ENCODE measurements at places on chromosomes 13 and 19.

DNA sequence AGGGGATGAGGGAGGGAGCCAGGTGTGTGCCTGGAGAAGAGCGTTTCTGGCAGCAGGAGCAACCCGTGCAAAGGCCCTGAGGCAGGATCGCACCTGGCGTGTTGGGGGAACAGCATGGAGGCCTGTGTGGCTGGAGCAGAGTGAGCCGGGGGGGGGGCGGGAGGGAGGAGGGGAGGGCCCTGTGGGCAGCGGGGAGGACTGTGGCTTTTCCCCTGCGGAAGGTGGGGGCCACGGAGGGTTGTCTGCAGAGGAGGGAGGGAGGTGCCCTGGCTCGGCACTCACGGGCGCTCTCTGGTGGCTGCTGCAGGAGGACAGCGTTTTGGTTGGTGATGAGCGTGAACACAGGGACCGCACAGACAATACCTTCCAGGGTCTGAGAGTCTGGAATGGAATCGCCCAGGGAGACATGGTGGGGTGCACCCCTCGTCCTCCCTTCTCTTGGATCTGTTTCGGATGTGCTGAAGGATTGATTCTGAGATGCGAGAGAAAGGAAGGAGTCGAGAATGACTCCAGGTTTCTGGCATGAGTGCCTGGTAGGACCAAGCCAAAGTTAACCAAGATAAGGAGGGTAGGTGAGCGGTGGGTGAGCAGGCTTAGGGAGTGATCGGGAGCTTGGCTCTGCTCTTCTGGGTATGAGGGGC is 6.5 kb downstream of the RAB11B start:
- DNase-seq: peak; percentile 27

GRCh38 chr13:49113526-49114286 is 106.4 kb upstream of the MLNR start:
- DNase-seq: no peak

DNA sequence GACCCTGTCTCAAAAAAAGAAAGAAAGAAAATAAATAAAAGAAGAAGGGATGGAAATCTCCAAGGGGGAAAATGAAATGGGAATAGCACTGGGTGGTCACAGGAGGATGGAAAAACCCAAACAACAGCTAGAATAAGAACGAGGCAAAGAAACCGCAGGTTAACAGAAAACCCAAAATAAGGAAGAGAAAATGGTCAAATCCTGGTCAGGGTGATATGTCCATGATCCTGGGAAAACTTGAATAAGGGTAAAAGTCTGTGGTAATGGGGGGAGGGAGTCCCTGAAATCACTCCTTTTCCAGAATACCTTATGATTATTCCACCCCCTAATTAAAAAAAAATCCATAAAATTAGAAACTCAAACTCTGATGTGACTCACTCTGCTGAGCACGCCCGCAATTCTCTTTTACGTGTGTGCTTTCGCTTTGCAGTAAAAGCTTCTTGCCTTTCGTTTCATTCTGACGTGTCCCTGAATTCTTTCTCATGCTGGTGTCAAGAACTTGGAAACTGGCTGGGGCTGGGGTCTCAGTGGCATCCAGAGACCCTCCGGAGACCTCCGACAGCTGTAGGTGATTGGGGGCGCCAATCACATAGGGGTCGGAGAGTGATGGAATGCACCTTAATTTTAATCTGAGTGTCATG is 4.3 kb upstream of the NAXD start:
- DNase-seq: no peak

DNA sequence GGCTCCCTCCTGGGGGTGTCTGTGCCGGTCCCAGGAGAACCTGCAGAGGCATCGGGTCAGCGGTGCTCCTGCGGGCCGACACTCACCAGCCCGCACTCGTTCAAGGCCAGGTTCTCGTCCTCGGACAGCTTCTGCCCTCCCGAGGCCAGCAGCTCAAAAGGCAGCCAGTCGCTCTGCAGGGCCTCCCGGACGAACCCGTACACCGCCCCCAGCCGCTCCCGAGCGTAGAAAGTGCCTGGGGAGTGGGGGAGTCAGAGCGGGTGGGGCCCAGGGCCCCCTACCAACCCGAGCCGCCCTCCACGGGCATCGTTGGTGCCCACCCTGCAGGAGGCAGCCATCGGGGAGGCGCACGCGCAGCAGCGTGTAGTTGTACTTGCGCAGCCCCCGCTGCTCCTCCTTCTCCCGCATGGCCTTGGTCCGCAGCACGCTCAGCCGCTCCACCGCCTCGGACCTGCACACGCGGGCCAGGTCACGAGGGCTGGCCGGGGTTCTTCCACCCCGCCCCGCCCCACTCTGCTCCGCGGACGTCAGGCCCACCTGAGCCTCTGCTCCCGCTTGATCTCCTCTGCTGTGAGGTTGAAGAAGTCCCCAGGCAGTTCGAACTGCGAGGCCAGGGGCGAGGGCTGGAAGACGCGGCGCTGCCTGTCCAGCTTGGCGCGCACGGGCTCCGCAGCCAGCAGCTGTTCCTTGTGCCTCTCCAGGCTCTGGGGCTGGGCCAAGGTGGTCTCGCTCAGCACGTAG is 11.5 kb downstream of the UBXN6 start:
- DNase-seq: no peak

- no peak for DNase-seq
These were observed 755.6 kb upstream of the MIR17HG start for GRCh38 chr13:90591927-90592268.

- no peak for DNase-seq
These were observed 1.3 kb upstream of the CALM3 start for GRCh38 chr19:46599716-46600373.

DNA sequence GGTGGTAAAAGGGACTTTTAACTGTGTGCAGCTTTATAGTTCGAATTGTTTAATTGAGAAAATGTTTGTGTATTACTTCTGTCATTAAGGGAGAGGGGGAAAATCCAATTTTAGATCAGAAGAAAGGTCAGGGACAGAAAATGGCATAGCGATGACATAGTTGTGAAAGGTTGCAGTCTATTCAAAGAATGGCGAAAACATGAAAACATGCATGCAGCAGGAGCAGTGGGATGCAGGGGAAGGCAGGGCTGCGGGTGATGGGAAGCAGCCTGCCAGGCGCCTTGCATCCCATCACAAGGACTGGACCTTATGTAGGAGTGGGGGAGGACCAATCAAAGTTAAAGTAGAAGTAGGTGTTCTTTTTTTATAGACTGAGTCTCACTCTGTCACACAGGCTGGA is 125.9 kb downstream of the CDK8 start:
- no peak for DNase-seq

- DNase-seq: no peak
These were observed 12.1 kb downstream of the ERCC2 start for GRCh38 chr19:45358213-45358792.

DNA sequence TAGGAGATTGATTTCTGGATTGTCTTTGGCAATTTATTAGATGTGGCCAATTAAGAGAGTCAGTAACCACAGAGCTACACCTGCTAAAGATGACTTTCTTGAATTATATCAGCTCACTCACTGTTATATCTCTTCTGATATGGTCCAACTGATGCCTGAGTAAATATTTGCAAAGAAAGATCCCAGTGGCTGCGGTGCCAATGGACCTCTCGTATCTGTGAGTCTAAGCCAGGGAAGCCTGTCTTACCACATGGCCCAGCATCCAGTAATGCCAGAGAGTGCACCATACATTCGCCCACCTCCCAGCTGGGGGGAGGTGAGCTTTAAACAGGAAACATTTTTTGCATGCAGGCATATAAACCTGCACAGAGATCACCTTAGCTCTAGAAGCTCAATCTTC is 82.7 kb upstream of the SLC15A1 start:
- no peak for DNase-seq

GRCh38 chr13:40664350-40665125 is 1.9 kb downstream of the FOXO1 start:
- peak; percentile 52 for DNase-seq

GRCh38 chr13:23642110-23642509 is 71.9 kb downstream of the TNFRSF19 start:
- no peak for DNase-seq

DNA sequence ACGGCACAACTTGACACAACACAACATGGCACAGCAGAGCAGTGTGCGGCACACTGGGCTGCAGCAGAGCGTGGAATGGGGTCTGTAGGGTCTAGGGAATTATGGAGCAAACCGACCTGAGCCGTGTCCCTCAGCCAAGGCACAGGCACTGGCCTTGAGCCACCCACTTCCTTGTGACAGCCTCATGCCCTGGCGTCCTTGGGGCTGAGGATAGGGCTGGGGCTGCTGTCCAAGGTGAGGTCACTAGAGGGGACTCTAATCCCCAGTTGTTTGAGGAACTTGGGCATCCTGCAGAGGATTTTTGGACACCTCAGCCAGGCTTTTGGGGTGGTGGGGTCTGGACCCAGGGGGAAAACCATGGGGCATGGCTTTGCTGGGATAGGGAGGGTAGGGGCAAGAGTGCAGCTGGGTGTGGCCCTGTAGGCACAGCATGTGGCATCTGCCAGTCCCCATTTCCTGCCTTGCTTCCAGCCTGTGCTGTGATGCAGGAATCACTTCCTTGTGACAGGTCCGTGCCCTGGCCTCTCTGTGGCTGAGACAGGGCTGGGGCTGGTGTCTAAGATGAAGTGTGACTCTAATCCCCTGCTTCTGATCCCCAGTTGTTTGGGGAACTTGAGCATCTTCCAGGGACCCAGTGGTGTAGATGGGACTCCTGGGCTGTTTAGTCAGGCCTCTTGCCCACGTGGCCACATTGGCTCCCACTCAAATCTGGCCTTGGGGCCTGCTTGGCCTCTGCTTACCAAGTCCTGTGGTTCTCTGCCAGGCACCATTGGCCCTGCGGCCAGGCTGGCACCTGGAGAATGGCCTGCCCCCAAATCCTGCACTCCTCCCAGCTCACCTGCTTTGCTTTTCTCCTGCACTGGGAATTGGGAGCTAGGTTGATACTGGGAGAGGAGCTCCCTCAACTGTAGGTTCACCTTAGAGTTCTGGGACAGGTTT is 78.5 kb downstream of the SCGB2B2 start:
- no peak for DNase-seq

- DNase-seq: no peak
These were observed 13.3 kb downstream of the SLC27A5 start for GRCh38 chr19:58498316-58499020.

DNA sequence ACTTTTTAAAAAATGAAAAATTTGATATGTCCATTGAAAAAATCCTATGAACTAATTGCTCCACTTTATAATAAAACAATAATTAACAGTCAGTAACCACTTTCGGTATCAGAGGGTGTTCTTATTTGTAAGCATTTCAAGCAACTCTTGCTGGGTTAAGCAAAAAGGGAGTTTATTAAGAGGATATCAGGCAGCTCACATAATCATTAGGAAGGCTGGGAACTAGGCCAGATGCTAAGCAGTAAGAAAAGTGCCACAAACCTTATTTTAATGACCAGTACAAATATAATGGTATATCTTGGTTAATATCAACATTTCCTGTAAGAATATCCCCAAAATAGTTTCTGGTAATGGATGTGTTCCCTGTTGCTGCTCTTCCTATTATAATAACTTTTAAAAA is 2618.3 kb upstream of the PCDH20 start:
- DNase-seq: no peak

- no peak for DNase-seq
These were observed 58.2 kb upstream of the EEF1AKMT1 start for GRCh38 chr13:20831933-20832332.

GRCh38 chr13:98333486-98333885 is 156.4 kb upstream of the RNF113B start:
- DNase-seq: no peak

- no peak for DNase-seq
These were observed 11.0 kb upstream of the CA11 start for GRCh38 chr19:48656840-48657474.

GRCh38 chr19:54392105-54392504 is 23.2 kb upstream of the TTYH1 start:
- DNase-seq: no peak

GRCh38 chr19:57334191-57334590 is 13.9 kb downstream of the ZNF543 start:
- no peak for DNase-seq

DNA sequence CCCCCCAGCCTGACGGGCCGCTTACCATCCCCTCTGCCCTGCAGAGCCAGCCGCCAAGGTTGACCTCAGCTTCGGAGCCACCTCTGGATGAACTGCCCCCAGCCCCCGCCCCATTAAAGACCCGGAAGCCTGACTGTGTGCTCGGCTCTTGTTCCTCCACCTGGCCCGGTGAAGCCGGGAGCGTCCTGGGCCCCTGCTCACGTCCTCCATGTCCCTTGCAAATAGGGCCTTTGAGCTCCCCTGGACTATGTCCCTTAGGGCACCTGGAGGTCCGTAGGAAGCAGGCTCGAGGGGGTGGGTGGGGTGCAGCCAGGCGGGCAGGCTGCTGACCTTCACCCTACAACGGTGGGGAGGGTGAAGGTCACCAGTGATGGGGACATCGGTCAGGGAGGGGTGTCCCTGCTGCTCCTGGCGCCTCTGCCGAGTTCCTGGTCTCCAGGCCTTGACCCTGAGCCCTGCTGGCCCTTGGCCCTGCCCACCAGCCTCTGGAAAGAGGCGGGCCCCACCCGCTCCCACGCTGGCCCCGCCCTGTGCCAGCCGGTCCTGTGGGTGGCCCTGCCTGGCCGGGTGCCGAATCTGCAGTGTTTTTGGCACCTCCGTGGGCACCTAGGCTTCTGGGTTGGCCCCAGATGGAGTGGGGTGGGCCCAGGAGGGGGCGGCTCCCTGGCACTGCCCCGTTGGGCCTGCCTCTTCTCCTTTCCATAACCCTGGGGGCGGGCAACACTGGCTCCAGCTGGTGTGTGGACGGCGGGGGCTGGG is 3.3 kb downstream of the ATP5F1D start:
- DNase-seq: no peak

GRCh38 chr19:4684312-4685095 is 14.4 kb upstream of the MYDGF start:
- DNase-seq: no peak

DNA sequence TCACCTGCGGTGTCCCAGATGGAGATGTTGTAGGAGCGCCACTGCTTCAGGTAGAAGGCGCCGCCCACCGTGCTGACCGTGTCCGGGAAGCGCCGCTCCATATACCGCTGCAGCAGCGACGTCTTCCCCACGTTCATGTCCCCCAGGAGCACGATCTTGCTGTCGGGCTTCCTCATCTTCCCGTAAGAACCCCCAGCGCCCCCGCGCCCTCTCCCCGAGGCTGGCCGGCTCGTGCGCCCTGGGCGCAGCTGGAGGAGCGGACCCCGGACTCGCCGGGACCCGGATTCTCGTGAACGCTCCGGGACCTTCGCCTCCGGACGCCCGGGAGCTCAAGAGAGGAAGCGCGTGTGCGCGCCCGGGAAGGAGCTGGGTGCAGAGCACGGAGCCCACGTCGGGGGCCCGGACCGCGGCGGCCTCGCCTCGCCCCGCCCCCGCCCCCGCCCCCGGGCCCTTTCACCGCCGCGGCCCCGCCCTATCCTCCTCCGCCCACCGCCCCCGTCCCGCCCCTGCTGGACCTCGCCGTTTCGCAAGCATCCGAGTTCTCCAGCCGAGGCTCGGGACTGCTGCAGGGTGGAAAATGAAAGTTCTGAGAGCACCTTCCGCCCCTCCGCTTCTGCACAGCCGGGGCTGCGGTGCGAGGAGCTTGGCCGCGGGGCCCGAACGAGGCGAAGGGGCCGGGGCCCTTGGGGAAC is at the start of gene RAB20:
RAB20 (minus strand) TSS at position 379 of the 692 bp plus-strand sequence; CDS start at position 176, 203 bp downstream.
- DNase-seq: peak; percentile 27

- DNase-seq: no peak
These were observed 2819.7 kb downstream of the PCDH9 start for GRCh38 chr13:64410276-64411053.

All from stimulated activated CD8-positive, alpha-beta memory T cell treated with anti-CD3 and anti-CD28 coated beads, Interleukin-7, amount 100 ng/mL, for 48 hours (primary cell).